ENCODE measurements at places on chromosomes 1 and 21. TPM values are rescaled to one million over a fixed set of nuclear protein-coding genes. Genes with fewer than 3 reads are reported as not detected.

DNA sequence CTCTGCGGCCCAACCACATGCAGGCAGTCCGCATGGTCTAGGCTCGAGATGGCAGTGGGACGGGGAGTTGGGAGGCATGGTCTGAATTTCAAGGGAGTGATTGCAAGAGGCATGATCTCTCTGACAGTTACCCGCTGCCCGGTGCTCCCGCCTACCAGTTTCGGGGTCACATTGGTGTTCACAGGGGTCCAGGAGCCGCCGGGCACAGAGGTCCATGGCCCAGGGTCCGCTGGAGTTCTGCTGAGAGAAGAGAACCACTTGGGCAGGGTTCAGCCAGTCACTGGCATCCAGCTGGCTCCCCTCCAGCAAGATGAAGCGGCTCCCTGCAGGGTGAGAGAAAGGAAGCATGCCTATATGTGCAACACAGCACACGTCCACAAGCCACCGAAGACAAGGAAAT lies 141.3 kb downstream of the ASTN1 start:
- no peak for ATAC-seq

GRCh38 chr1:40004857-40005256 lies 35.7 kb upstream of the CAP1 start:
- no peak for ATAC-seq

GRCh38 chr1:229114850-229115365 lies 156.0 kb upstream of the RAB4A start:
- ATAC-seq, result no peak

DNA sequence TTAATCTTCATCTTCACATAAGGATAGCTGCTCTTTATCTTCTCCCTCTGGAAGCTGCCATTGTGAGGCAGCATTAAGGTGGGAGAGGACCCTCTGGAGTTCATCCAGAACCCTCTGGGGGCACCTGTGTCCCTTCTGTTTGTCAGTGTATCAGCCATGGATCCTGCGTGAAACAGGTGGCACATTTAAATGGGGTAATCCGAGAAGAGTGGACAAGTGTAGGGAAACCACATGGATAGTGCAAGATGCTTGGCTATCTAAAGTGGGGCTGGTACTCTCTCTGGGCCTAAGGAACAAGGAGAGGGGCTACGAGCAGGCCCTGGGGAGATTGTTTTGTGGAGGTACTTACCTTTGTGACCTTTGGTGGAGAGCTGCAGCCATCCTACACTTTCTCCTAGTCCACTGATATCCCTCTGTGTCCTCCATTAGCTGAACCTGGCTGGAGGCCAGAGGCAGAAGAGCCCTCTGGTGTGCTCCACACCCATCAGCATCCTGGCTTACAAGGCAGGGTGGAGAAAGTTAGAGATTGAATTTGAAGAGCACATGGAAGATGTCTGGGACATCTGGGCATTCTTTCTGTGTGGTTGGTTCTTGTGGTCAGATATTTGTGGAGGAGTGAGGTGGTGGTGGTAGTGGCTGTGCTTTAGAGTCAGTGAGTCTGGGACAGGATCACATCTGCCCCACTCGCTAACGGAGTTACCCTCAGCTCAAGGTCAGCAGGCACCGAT lies 117.7 kb downstream of the FGGY start:
- ATAC-seq, result no peak

FBLIM1 gene
- total RNA-seq, result 49.7 TPM

- no peak for ATAC-seq
Observed at GRCh38 chr1:78919150-78919549, 87.4 kb downstream of the ADGRL4 start.

GRCh38 chr1:155645034-155645598 lies 35.1 kb downstream of the MSTO1 start:
- no peak for ATAC-seq

DNA sequence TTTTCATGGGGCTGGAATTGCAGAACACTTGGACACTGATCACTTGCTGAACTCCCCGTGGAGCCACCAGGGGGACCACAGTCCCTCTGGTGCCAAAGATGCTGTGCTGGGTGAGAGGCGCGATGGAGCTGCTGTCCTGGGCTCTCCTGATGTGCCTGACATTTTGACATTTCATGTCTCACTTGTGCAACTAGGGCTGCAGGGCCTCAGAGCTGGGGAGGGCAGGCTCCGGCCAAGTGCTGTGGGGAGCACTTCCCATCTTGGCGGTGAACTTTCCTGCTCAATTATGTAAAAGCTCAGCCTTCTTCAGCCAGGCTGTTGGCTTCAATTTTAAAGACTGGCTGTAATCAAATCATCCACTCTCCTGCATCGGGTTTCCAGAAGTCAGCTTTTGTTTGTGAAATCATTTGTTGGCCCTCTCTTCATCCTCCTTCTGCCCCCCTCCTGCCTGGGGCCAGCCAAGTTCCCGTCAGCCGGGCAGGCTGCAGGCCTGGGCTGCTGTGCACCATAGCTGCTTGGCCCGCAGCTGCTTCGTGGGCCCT lies 36.8 kb downstream of the KCNAB2 start:
- ATAC-seq, result peak; percentile 78

TNFSF4 gene
- total RNA-seq, result 5.4 TPM

DNA sequence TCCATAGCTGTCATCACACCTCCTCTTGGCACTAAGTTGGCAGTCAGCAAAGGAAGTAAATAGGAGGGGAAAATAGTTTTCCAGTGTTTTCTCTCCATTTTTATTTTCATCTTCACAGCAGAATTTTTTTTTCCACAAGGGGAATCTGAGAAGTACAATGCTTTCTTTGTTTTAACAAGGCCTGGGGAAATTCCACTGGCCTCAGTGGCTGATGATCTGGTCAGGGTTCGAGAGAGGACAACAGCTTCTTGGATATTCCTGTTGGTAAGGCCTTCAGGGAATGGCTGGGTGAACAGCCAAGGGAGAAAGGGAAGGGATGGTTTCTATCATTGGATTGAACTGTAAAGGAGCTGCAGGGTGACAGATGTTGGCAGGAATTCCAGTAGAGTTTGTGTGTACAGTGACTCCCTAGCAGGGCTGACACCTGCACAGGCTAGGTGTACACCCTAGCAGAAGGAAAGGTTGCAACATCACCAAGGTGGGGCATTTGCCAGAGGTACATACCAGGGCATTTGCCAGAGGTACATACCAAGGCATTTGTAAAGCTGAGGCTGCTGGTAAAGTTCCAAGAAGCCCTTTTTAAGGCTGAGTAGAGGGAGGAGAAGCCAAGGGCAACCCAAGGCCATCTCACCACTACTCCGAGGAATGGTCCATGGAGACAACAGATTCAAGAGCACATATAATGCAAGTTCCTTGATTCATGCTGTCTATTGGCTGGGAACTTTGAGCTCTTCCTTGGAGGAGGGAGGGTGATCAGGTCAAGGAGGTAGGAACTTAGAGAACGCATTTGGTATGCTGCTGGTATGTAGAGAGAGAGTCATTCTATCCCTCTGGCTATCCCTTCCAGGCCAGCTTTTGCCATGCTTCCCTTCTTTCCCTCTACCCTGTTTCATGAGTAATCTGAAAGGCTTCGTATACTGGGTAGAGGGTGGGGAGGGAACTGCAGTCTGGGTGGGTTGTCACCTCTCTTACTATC lies 3.1 kb downstream of the GJA5 start:
- ATAC-seq, result no peak

TDRD5 gene
- 0.27 TPM for total RNA-seq

GRCh38 chr1:23202263-23202749 lies 15.0 kb downstream of the HTR1D start:
- ATAC-seq, result no peak

ADCY10 gene
- total RNA-seq, result 0.12 TPM

URB2 gene
- total RNA-seq, result 11.5 TPM

- ATAC-seq, result peak; percentile 26
Observed at GRCh38 chr21:15063814-15064575, 805 bp downstream of the NRIP1 start.

CMPK1 gene
- total RNA-seq, result 121 TPM

CRYZ gene
- total RNA-seq, result 72.4 TPM

DNA sequence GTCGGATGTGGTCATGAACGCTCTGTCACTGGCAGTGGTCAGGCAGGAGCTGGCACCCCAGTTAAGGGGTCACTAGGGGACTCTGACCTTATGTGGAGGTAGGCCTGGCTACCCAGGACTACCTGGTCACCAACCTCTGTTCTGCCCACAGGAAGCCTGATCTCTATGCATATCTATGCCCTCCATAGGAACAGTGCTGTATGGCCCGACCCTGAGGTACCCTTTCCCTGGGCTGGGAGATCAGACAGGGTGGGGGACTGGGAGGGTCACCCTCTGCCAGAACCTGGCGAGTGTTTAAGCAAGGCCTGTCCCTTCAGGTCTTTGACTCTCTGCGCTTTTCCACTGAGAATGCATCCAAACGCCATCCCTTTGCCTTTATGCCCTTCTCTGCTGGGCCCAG lies 19.0 kb downstream of the CYP4B1 start:
- ATAC-seq, result no peak

ATP6V1G3 gene
- not detected for total RNA-seq

CELA3B gene
- total RNA-seq, result not detected

GRCh38 chr21:33168886-33169285 lies 60.9 kb upstream of the IFNAR2 start:
- ATAC-seq, result no peak

GRCh38 chr1:101158424-101158823 lies 78.4 kb upstream of the S1PR1 start:
- ATAC-seq, result no peak

DNA sequence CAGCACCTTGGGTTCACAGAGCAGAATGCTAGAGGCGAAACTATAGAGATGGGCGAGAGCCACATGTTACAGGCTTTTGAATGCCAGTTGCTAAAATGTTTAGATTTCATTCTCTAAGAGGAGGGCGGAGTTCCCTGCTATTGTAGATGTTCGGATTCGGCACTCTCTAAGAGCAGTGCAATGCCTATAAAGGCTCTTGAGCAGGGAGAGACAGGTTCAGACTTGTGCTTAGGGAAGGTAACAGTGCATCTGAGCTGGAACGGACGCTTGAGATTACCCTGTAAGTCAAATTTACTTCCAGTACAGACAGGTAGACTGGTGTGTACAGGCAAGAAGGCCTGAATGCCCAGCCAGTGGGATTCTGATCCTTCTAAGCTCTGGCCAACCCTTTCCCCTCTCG lies 15.3 kb downstream of the LURAP1 start:
- ATAC-seq, result no peak

- ATAC-seq, result no peak
Observed at GRCh38 chr21:41751611-41752011, 15.2 kb downstream of the RIPK4 start.

All from gastroesophageal sphincter (tissue), 4 donors.